Immature natural killer cell (primary cell): ENCODE measurements at places on chromosomes 11 and 22.
A peak's percentile ranks its signal among the peaks of the same experiment; 100 is the strongest.

GRCh38 chr22:40727070-40727963 lies 48.0 kb downstream of the MCHR1 start:
- DNase-seq: no peak

DNA sequence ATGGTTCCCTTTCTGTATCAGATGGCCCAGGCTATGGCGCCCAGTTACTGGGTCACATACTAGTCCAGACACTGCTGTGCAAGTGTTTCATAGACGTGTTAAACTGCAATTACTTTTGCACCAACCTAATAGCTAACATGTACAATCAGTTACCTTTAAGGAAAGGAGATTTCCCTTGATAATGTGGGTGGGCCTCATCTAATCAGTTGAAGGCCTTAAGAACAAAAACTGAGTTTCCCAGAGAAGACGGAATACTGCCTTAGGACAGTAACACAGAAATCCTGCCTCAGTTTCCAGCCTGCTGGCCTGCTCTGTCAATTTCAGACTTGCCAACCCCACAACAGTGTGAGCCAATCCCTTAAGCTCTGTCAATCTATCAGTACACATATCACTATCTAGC lies 229.9 kb upstream of the SYN3 start:
- DNase-seq: no peak

DNA sequence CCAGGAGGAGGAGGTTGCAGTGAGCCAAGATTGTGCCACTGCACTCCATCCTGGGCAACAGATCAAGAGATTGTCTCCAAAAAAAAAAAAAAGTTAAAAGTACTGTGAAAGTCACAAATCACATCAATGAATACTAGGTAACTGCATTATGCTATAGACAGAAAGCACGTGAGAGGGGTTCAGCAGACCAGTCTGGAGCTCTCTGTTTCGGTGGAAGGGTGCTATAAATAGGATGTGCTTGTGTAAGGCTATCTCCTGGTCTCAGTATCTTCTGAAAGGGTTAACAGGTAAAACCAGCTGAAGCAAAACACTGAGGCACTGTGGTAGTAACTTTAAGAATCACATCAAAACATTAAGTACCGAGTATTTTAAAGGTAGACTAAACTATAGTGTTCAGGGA lies 43.4 kb downstream of the EIF4ENIF1 start:
- no peak for DNase-seq

DNA sequence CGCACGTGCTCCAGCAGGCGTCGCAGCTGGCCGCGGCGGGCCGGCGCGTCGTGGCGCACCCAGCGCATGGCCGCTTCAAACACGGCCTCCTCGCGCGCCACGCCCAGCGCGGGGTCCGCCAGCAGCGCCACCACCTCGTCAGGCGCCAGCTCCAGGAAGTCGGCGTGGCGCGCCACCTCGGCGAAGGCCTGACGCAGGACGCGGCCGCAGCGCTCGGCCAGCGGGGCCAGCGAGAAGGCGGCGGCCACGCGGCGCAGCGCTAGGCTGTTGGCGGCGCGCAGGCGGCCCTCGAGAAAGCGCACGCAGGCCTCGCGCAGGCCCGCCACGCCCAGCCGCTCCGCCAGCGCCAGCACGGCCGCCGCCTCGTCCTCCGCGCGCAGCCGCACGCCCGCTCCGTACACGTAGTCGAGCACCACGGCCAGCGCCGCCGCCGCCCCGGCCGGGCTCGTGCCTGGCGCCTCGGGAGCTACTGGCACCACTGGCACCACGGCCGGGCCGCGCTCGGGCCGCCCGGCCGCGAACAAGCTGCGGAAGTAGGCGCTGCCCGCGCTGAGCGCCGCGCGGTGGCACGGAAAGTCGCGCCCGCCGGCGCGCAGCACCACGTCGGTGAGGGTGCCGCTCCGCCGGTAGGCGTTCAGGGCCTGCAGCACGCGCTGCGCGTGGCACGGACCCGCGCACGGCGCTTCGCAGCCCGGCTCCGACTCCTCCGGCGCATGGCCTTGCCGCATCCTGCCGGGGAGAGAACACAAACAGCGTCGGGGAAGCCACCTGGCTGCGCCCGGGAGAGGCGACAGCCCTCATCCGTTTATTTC lies 2.9 kb downstream of the KLHL35 start:
- DNase-seq: peak; percentile 80

- DNase-seq: no peak
These were observed 29.0 kb upstream of the VWA5A start for GRCh38 chr11:124085997-124086846.

DNA sequence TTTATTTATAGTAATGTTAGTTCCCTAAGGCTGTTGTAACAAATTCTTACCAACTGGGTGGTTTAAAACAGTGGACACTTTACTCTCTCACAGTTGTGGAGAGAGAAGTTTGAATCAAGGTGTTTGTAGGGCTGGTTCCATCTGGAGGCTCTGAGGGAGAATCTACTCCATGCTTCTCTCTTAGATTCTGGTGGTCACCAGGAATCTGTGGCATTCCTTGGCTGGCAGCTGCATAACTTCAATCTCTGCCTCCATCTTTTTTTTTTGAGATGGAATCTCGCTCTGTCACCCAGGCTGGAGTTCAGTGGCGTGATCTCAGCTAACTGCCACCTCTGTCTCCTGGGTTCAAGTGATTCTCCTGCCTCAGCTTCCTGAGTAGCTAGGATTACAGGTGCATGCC lies 46.3 kb downstream of the LDLRAD3 start:
- no peak for DNase-seq

DNA sequence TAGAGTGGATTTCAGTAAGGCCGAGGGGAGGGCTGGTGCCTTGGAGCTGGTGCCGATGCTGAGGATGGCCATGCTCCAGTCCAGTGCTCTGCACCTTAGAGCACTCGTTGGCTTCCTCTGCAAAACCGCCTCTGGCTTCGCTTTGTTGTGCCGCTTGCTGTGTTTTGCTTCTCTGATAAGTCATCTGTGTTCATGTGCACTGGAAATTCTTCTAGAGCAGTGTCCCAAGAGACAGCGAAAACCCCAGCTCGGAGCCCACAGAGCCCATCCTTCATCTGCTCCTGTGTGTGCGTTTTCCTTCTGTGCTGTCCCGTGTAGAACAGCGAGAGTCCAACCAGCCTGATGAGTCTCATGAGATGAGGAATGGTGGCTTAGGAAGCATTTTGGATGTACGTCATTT lies 12.1 kb downstream of the FAM118A start:
- no peak for DNase-seq

- DNase-seq: no peak
These were observed 6.3 kb downstream of the MS4A12 start for GRCh38 chr11:60498853-60499252.

DNA sequence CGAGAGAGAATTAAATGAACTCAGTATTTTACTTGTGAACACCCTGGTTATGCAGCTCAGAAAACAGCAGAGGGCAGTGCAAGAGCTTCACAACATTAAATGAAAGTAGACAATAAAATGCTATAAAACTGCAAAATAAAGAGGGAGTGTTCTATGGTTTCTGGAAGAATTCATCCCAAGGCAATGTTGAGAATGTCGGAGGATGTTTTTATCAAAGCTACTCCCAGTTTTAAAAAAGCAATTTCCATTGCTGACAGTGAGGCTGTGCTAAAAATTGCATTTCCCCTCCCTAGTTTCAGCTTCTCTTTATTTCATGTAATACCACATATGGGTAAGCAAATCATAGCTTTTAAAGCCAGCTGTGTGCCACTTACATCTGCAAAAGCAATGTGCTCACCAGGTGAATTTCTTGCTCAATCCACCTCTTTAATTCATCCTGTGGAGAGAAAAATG lies 296.8 kb downstream of the RAB38 start:
- no peak for DNase-seq

DNA sequence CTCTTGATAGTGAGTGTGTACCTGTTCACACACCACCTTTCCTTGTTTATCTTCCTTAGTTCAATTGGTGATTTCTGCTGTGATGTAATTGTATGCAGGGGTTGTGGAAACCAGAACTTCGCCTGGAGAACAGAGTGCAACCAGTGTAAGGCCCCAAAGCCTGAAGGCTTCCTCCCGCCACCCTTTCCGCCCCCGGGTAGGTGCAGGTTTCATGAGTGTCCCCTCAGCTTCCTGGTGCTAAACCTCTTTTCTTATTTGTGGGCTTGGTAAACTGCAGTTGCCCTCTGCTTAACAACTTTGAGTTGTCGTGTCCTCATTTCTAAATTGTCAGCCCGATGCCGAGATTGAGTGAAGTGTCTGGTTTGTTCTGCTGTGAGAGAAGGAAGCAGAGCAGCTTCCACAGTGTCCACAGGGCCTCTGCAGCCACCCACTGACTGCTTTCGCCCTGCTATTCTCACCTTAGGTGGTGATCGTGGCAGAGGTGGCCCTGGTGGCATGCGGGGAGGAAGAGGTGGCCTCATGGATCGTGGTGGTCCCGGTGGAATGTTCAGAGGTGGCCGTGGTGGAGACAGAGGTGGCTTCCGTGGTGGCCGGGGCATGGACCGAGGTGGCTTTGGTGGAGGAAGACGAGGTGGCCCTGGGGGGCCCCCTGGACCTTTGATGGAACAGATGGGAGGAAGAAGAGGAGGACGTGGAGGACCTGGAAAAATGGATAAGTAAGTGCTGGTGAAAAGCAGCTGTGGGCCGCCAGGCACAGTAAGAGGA lies 7.1 kb upstream of the GAS2L1 start:
- DNase-seq: no peak

DNA sequence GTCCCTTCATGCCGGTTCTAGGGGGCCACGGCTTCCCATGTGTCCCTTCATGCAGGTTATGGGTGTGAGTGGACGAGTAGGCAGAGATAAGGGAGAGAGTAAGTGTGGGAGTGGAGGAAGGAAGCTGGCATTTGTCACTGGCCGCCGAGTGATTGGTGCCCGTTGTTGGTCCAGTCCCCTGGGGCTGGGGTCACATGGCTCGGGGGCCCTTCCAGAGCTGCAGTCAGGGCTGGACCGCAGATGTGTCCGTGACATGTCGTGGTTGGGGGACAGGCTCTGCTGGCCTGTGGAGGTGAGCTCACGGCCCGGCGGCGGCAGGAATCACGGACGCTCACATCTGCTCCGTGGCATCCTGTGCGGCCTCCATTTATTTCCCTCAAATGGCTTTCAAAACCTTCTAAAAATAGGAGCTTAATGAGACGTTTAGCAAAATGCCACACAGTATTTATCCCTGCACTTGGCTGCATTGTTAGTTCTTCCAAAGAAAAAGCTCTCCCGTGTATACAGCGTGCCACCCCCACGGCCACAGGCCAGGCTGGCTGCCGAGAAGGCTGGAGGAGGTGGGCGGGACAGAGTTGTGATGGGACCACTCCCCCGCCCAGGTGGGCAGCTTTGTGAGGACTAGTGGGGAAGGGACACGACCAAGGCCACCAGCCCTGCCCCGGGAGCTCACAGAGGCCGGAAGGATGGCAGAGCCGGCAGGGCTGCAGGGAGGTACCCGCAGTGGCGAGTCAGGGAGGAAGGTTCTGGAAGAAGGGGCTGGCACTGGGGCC lies 386.7 kb downstream of the TBC1D22A start:
- DNase-seq: no peak

DNA sequence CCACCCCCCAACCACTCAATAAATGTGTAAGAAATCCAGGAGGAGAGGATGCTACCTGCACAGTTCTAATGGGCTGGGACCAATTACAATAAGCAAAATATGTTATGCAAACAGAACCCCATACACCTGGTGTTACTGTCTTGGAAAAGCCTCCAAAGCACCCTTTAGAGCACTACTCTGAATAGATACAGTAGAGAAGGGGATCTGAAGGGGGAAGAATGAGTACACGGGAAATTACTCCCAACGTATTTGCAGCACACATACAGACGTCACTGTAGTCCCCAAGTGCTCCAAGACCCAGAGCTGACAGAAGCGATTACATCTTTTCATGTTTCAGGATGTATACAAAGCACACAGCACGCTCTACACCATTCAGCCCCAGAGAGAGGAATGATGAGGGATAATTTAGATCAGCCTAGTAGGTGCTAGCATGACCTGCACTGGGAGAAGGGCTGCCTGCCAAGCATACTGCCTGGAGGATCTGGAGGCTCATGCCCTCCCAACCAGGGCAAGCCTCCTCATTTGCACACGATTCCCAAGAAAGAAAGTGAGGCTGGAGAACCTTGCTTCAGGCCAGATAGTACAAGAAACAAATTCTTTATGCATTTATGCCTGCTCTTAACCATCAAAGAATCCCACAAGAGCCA lies 63.8 kb downstream of the AMBRA1 start:
- no peak for DNase-seq

- DNase-seq: no peak
These were observed 24.4 kb upstream of the RFPL3 start for GRCh38 chr22:32333141-32333768.

GRCh38 chr11:10576035-10576398 lies 7.6 kb upstream of the LYVE1 start:
- no peak for DNase-seq

GRCh38 chr11:120867988-120868387 lies 155.9 kb upstream of the TBCEL start:
- DNase-seq: no peak

- no peak for DNase-seq
These were observed 18.6 kb downstream of the ARHGEF12 start for GRCh38 chr11:120354779-120355178.

DNA sequence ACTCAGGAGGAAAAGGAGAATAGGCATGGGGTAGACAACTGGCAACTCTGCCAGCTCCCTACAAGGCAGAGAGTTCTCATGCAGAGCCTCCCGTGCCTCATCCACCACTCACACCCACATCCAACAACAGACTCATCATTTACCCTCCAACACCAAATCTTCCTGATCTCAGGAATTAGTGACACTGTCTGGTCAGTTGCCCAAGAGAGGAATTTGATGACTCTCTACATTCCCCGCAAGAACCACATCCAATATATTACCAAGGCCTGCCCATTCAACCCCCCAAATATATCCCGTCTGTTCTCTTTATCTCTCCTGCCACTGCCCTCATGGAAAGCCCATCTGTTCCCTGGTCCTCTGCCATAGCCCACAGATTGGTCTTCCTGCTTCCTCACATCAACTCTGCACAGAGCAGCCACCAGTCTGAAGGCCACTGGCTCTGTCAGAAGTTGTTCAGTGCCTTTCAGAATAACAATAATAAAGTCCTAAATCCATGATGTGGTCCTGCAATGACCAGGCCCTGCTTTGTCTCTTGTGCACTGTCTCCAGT lies 57.5 kb upstream of the CD82 start:
- DNase-seq: no peak

DNA sequence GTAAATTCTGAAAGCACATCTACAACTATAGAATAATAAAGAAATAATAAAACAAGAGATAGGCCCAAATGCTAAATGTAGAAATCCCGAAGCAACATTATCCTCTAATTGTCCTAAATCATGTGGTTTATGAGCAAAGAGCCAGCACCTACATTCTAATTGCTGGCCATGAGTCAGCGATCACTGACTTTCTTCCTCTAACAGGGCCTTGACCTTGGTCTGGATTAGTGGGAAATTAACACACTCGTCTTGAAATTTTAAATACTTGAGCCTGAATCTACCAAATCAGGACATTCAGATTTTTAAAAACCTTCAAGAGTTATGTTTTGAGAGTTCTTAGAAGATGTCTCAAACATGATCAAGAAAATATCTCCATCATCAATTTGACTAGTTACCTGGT lies 727.6 kb downstream of the METTL15 start:
- no peak for DNase-seq

- DNase-seq: no peak
These were observed 22.2 kb downstream of the HPS5 start for GRCh38 chr11:18299721-18300120.
